Pericardium fibroblast (primary cell): ENCODE measurements at places on chromosomes 16 and 17. TPM values are rescaled to one million over a fixed set of nuclear protein-coding genes. Genes with fewer than 3 reads are reported as not detected.

ABCA3 gene
- total RNA-seq: 0.60 and 0.82 TPM in 2 replicates

SOST gene
- total RNA-seq: not detected in 2 replicates

KCNH6 gene
- total RNA-seq: not detected in 2 replicates

AGRP gene
- not detected in 2 replicates for total RNA-seq

P2RX1 gene
- 0.35 TPM in 1 of 2 replicates, not detected in the other for total RNA-seq

ZSCAN10 gene
- not detected in 2 replicates for total RNA-seq

GRIN2A gene
- not detected in 2 replicates for total RNA-seq

PIGW gene
- total RNA-seq: 3.3 and 7.5 TPM in 2 replicates

TBC1D28 gene
- total RNA-seq: not detected in 2 replicates

FOXC2 gene
- total RNA-seq: 1.7 and 6.3 TPM in 2 replicates

ATAD5 gene
- 0.47 and 0.68 TPM in 2 replicates for total RNA-seq

HEATR9 gene
- total RNA-seq: not detected in 2 replicates

TRPV2 gene
- 3.2 and 7.7 TPM in 2 replicates for total RNA-seq

CCL23 gene
- not detected in 2 replicates for total RNA-seq

IRX5 gene
- total RNA-seq: 0.17 and 1.2 TPM in 2 replicates

GAA gene
- total RNA-seq: 111 and 122 TPM in 2 replicates

NEUROD2 gene
- total RNA-seq: not detected in 2 replicates

PLXDC1 gene
- total RNA-seq: 0.09 and 0.70 TPM in 2 replicates

PRR29 gene
- total RNA-seq: 0.82 and 3.8 TPM in 2 replicates

CES1 gene
- total RNA-seq: 0.26 and 0.82 TPM in 2 replicates

TLE7 gene
- not detected in 2 replicates for total RNA-seq

SOCS3 gene
- 66.5 and 82.6 TPM in 2 replicates for total RNA-seq

GINS2 gene
- total RNA-seq: 0.85 and 1.6 TPM in 2 replicates

RGS11 gene
- total RNA-seq: 0.94 and 3.4 TPM in 2 replicates
